ENCODE measurements at places on chromosomes 16 and 17.

DNA sequence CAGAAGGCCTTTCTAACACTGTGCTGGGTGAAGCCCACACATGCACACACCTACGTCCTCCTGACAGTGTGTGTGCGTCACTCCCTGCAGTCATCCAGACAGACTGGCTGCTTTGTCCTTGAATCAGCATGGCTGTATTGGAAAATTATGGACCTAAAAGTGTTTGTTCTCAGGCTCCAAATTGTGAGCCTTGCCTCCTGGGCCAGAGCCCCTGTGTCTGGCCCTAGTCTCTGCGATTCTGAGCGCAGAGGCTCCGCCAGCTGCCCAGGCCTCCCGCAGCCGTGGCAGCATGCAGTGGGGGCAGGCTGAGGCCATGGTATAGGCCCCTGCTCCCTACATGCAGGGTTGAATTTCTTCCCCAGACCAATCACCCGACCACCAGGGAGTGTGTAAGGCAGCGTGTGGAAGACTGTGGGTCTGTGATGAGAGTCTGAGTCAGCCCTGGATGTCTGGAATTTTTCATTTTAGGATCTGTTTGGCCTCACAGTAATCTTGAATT is 166.9 kb downstream of the LGALS9B start:
- no peak for DNase-seq

GRCh38 chr17:78529871-78530670 is 47.1 kb downstream of the DNAH17 start:
- peak; percentile 73 for DNase-seq

- DNase-seq = no peak
These were observed 8.5 kb downstream of the CHTF8 start for GRCh38 chr16:69123910-69124309.

DNA sequence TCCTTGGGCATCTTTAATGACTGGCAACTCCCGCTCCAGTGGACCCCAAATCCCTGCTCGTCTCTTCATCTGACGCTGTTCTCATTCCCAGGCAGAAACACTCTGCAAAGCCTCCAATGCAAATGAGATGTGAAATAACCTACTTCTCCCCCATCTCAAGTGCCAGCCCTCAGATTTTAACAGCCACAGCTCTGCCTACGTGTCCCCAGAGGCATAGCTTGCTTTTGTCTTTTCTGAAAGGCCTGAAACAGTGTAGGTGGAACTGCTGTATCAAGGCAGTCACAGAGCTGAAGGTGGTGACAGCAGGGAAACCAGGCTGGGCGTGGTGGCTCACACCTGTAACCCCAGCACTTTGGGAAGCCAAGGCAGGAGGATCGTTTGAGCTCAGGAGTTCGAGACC is 14.7 kb downstream of the RPH3AL start:
- peak; percentile 81 for DNase-seq

DNA sequence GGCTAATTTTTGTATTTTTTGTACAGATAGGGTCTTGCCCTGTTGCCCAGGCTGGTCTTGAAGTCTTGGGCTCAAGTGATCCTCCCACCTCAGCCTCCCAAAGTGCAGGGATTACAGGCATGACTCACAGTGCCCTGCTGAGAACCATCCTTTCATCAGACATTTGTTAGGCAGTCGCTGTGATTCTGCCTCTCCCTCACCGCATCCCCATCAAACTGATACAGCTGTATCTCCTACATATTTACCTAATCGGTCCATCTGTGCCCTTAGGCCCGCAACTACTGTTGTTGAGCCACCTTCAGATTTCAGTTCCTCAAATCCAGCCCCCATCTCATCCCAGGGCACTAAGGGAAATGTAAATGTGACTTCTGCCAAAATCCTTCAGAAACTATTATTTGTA is 2.0 kb upstream of the SLC43A2 start:
- DNase-seq = no peak

- no peak for DNase-seq
These were observed 31.9 kb downstream of the PLCG2 start for GRCh38 chr16:81810894-81811538.

DNA sequence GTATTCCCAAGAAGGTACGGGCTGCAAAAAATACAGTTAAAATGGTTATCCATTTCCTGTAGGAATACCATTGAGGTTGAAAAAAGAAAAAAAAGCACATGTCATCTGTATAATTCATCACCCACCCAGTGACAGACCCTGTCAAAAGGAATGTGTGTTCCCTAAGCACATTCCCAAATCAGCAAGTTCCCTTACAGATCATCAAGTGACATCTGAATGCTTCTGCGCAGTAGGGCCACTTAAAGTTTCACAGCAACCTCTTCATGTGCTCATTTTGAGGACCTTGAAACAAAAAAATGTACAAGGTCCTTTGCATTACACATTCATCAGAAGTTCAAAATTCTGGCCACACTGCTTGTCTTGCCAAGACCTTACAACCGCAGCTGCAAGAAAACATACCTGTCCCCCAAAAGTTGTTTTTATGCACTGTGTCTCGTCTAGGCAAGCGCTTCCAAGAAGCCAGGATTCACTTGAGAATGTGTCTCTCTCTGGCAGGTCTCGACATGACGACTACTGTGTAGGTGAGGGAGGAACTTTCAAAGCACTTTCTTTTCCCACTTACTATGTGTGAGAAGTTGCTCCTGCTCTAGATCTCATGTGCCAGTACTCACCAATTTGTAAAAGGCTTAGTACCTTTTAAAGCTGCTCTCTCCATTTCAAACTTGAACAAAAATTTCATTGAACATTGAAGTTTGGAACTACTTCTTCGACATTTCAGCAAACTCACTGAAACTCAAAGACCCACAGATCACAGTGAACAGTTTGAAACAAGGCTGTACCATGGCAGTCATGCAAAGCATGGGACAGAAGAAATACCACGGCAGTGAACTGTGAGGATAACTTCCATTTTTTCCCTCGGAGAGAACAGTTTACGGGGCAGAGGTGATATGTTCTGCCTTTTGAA is 4.3 kb upstream of the POLG2 start:
- DNase-seq = no peak

GRCh38 chr16:81630635-81631031 is 148.5 kb upstream of the PLCG2 start:
- no peak for DNase-seq

- DNase-seq = no peak
These were observed 6.3 kb upstream of the SLC5A11 start for GRCh38 chr16:24839347-24839972.

GRCh38 chr17:68205808-68206720 is 41.8 kb upstream of the AMZ2 start:
- no peak for DNase-seq

- DNase-seq = no peak
These were observed 6.9 kb downstream of the WIPI1 start for GRCh38 chr17:68450391-68450790.

- no peak for DNase-seq
These were observed 322.8 kb upstream of the ASIC2 start for GRCh38 chr17:33615861-33616260.

GRCh38 chr16:30040221-30040620 is 9.2 kb upstream of the TLCD3B start:
- no peak for DNase-seq

DNA sequence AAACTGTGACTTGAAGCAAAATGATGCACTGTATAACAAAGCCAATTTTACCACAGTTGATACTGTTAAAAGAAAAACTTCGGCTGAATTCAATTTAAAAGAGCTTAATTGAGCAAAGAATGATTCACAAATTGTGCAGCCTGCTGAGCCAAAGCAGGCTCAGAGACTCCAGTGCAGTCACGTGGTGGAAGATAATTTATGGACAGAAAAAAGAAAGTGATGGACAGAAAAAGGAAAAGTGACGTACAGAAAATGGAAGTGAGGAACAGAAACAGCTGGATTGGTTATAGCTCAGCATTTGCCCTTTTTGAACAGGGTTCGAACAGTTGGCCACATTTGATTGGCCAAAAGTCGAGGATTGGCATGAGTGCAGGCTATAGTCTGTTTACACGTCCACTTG is 25.7 kb downstream of the ZSWIM7 start:
- DNase-seq = no peak

GRCh38 chr16:79844603-79845002 is 244.1 kb upstream of the MAF start:
- no peak for DNase-seq

DNA sequence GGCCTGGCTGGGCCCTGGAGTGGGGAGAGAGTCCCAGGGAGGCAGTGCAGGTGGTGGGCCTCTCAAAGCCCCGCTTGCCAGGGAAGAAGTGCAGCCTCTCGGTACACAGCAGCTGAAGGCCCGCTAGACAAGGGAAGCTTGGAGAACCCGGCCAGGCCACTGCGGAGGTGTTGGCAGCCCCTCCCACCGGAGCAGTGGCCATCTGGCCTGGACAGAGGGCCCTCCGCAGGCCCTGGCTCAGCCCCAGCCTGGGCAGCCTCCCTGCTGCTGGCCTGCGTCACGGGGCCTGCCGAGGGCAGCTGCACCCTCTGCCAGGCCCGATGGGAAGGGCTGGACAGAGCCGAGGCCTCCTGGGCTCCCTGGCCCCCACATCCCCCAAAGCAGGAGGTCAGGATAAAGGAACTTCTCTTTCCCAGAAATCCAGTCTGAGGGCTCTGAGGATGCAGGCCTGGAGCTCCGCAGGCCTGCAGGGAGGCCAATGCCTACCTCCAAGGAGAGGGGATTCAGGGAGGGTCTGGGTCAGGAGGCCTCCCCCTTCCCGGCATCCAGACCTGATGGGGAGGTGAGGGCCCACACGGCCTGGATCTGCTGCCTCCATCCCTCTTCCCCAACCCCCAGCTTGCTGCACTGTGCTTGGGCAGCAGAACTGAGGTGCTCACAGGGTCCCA is 4.3 kb downstream of the SPPL2C start:
- DNase-seq = no peak

GRCh38 chr16:75588716-75589115 is 22.5 kb downstream of the GABARAPL2 start:
- DNase-seq = no peak

DNA sequence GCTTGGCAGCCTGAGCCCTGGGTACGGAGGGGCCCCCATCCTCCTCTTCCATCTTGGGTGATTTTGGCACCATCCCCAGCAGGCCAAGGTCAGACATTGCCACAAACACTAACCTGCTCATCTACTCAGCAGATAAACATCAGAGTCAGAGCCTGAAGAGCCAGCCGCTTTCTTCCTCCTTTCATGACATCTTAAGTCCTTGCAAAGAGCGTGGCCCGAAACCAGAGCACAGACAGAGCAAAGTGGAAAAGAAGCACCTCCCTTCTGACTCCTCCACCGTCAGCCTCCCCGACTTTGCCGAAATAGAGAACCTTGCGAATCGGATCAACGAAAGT is 60.4 kb upstream of the RPH3AL start:
- no peak for DNase-seq

GRCh38 chr16:67593288-67593687 is 31.0 kb downstream of the CTCF start:
- no peak for DNase-seq

DNA sequence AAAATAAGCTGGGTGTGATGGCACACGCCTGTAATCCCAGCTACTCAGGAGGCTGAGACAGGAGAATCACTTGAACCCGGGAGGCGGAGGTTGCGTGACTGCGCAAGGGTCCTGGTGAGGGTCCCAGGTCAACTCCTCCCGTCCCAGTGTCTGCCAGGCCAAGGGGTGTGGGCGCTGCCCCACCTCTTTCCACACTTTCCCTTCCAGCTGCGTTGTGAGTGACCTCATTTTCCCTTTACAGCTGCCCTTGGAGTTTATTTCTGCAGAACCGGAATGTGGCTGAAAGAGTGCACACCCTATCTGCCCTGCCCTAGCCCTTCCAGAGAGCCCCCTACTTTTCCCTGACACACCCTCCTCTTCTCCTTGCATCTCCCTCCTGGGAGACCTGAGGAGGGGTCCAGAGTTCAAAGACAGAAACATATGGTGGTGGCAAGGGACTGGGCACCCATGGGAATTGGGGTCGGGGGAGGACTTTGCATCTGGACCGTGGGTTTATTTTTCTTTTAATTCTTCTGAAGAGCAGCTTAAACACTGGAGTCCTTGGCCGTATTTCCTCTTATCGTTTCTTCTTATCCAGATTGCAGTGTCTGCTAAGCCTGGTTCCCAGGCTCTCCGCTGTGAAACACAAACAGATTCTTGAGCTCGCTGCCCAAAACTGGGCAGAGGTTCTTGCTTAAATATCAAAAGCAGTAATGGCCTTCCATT is 20.9 kb downstream of the MRC2 start:
- DNase-seq = no peak

DNA sequence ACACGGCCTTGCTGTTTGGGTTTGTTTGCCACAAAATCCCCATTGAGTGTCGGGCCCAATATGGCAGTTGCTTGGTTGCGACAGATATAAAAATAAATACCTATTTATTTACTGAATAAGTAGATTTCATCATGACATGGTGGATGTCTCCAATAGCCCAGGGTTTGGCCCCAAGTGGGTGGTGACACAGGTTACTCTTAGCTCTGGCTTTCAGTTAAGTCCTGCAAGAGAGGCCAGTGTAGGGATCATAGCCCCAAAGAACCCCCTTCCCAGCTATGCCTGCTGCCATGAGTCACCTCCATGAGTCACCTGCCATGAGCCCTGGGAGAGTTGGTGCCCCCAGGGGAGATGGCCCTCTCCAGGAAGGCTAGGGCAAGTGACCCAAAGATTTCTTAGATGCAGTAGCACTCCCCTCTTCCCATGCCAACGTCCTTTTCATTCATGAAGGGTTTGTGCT is 78.7 kb upstream of the LGALS9 start:
- DNase-seq = no peak

DNA sequence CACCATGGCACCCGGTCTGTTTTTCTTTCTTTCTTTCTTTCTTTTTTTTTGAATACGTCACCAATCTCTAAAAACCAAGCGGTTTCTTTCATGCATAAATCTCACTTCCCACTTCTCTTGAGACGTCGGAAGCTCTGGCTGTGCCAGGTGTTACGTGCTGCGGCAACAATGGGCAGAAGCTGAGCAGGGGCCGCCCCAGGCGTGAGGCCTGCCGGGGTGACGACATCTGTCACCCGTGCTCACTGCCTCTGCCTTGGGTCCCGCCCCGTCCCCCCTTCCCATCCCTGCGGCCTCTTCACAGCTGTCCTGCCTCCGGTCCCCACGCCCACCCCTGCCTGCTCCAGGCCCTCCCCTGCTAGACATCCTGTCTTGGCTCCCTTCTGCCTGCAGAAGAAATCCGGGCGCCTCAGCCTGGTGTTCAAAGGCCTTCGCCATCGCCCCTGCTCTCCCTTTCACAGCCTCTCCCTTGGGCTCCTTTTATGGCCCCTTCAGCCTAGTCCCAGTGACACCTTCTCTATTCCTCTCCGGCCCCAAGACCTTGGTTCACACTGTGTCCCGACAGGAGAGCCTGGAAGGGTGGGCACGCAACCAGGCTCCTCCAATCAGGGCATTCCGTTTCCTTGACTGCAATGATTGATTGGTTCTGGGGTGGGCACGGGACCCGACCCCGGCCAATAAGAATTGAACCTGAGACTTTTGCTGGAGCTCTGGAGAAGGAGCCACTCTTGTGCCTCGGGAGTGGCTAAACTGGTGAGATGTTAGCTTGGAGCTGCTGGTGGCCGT is 4.8 kb downstream of the P2RX1 start:
- DNase-seq = no peak

DNA sequence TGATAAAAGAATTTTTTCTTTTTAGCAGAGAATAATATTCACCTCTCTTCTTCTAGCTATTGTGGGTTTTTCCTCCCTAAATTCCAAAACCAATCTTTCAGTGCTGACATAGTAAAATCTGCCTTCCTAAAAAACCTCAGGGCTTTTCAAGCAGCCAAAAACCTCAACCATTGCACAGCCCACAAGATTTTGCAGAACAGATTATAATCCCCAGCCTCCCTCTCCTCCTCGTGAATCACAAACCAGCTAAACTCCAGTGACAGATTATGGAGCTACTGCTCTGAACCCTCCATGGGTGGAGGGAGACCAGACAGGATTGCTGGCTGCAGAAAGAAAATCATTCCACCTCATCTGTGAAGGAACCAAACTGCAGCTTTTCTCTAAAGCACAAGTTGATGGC is 341.6 kb downstream of the SOX9 start:
- DNase-seq = no peak

- no peak for DNase-seq
These were observed 57.9 kb upstream of the CREBBP start for GRCh38 chr16:3938471-3938842.
